ENCODE measurements at places on chromosomes 4 and X.

DNA sequence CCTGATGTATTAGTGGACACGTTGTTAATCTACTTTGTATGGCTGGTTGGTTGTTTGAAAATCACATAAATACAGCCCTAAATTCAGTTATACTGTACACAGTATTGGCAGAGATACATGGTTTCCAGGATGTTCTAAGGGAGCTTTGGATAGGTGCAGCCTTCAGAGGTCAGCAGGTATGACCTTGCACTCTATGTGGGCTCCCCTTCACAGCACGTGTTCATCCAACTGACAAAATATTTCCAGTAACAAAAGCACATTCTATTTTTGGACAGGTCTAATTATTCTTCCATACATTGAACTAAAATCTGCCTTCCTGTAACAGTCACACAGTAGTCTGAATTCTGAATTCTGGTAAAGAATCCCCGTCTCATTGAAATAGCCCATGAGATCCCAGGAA, 92.8 kb upstream of the RAPGEF2 start:
- no peak for DNase-seq

DNA sequence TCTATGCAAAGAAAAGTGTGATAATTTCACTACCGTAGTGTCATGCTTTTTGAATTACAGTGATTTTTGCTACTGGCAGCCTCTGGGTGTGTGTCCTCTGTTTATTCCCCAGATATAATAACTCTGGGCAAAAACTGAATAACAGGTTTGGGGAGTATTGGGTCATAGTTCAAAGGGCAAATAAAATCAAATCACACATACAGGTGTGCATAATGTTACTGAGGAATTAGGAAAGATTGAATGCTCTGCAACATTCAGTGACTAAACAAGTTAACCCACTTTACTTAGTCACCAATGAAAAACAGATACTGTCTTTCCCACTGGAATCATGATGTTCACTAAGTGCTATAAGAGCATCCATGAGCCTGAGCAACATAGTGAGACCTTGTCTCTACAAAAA, 224.3 kb downstream of the OPHN1 start:
- no peak for DNase-seq

- no peak for DNase-seq
Measured at GRCh38 chrX:111123125-111123524, 27.1 kb downstream of the PAK3 start.

GRCh38 chr4:48756689-48757220, 23.3 kb downstream of the FRYL start:
- DNase-seq: no peak

DNA sequence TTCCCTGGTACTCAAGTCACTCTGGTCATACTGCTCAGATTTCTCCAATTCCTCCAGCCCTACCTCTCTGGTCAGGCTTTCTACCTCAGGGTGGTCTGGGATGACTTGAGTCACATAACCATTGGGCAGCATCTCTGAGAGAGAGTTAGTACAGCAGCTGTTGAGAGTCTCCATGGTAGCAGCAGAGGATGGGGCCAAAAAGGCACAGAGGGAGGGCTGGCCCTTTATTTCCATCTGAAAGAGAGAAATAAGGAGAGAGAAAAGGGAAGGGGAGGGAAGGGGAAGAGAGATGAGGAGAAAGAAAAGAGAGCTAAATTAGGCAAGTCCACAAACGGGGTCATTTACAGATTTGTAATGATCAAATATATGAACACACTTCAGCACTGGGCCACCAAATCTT, 149.1 kb upstream of the ARHGEF9 start:
- DNase-seq: no peak

DNA sequence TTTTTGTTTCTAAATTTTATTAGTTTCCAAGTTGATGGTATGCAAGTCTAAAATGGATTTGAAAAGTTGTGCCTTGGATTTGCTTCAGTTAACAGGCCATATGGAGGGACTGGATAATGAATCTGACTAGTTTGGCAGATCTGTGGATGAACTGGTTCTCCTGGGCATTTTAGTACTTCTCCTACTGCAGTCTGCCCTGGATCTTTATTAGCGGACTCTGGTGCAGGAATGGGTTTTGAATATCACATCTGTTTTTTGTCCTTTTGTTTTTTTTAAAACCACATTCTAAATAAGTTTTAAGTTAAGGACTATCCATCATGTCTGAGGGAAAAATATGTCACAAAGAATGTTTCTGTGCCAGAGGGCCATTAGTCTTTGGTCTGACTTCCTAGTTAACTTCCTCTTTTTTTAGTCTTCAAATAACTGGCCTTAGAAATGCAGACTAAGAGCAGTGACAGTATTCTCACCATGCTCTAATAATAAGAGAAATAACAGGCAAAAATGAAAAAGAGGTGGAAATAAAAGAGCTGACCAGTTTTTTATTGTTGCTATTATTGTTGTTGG, 13.9 kb upstream of the DCK start:
- DNase-seq: no peak

GRCh38 chr4:36183232-36183631, 61.1 kb downstream of the ARAP2 start:
- no peak for DNase-seq

- no peak for DNase-seq
Measured at GRCh38 chr4:25104591-25104990, 55.7 kb downstream of the SEPSECS start.

DNA sequence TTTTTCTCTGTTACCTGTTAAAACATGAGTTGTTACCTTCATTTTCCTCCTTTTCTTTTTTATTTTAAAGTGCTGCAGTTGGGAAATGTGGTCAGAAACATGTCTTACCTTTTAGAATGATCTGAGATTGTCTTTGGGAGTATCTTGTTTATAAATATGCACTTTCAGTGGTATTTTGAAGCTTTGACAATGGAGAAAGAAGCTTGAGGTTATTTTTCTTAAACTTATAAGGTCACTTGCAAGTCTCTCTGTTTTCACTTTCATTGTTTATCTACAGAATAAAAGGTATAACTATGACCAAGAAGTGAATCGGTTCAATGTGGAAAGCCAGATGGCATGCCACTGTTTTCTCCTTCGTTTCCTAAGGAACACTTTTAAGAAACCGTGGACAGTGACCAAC, 167.5 kb upstream of the SLC7A11 start:
- DNase-seq: no peak

DNA sequence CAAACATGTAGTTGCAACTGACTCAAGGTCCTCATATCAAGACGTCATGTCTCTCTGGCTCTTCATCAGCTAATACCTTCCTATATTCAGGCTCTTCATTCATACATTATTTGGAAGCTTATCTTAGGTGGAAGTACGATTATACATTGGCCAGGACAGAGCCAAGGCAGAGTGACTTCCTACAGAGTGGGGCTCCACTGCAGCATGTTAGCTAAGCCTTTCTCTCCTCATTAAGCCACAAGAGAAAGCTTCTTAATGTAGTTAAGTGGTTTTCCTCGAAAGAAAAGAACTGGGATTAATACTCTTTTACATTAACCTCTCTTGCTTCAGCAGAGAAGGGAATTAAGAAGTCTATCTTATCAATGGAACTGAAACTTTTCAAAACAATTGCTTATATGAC, 15.0 kb downstream of the C4orf33 start:
- DNase-seq: no peak

All from cortex of kidney (tissue), 1 donor.